ENCODE measurements at places on chromosomes 6 and 20. TPM values are rescaled to one million over a fixed set of nuclear protein-coding genes. Genes with fewer than 3 reads are reported as not detected.

DNA sequence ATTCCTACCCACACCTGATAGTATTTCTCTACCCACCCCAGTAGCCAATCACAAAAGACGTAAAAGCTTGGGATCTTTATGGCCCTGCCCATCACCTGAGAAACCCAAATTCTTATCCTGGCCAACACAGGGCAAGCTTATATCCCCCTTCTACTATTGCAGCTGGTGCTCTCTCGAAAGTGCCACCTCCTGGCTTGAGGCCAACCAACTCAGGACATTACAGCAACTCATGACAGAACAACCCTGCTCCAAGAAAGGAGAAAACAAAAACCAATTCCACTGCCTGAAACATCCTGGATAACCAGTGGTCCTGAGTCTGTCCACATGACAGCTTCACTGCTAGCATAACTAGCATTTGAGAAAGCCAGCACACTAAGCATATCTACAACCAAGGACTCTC is 97.9 kb downstream of the CFAP61 start:
- DNase-seq: no peak

DNA sequence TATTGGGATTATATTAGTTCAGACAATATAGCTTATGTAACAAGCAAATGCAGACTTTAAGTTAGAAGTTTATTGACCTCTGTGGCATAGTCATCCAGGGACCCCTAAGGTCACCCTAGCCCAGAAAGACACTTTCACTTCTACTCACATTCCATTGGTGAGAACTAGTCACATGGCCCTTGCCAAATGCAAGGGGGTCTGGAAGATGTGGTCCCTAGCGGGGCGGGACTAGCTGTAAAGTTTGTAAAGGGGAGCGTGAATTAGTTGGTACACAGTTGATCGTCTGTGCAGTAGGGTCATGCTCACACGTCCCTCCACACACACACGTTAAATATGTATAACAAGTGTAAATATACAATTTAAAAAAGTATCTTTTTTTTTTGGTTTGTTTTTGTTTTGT is 9.3 kb downstream of the HNF4A start:
- DNase-seq: no peak

DNA sequence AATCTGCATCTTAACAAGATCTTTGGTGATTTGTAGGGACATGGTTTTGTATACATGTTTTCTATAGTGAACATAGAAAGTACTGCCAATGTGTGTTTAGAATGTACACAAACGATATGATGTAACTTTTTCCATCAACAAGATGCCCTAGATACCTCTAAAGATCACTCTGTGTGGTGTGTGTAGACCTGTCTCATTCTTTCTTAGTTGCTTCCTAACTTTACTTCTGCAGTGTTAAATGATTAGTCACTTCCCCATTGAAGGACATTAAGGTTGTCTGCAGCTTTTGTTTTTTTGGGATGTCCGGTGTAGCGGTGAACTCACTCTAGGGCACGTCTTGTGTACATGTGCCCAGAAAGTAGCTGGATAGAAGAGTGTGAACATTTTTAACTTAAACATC is 35.9 kb downstream of the CDYL start:
- no peak for DNase-seq

DNA sequence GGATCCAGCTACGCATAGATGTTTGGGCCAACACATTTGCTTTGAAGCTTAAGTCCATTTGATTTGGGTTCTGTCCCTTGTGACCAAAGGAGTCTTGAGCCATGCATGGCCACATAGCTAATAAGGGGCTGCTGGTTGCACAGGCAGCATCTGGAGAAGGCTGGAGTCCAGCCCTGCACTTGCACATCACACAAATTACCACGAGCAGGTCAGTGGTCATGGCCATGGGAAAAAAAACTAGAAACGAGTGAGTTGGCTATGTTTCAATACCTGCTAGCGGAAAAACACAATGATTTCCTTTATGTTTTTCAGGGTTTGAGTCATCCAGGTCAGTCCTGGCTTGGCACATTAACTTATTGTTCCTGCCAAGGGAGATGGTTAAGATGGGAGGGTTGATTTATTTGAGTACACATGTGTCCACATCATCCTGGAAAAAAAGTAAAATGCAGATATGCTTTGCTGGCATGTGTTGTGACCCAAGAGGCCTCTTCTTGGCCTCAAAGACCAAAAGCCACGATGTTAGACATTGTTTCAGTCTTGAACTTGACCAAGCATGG is 5.6 kb upstream of the STX16 start:
- no peak for DNase-seq

DNA sequence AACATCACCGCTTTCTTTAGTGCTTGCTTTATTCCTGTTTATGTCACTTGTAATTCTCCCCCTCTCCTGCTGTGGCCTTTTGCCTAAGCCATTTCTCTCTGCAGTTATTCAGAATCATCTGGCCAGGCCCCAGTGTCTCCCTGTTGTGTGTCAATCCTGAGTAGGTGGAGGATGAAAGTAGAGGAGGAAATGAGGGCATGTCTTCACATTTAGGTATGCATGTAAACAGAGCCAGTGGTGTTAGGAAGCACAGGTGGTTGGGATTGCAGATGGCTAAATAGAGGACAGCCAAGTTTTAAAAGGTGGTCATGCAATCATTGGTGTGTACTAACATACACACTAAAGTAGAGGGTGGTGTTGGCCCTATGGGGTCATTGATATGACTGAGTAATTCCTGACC is 5.2 kb downstream of the PRSS35 start:
- no peak for DNase-seq

Gene C20orf144
- under 0.01 TPM for total RNA-seq

- no peak for DNase-seq
These were observed 41.3 kb upstream of the MRGBP start for GRCh38 chr20:62754991-62755356.

DNA sequence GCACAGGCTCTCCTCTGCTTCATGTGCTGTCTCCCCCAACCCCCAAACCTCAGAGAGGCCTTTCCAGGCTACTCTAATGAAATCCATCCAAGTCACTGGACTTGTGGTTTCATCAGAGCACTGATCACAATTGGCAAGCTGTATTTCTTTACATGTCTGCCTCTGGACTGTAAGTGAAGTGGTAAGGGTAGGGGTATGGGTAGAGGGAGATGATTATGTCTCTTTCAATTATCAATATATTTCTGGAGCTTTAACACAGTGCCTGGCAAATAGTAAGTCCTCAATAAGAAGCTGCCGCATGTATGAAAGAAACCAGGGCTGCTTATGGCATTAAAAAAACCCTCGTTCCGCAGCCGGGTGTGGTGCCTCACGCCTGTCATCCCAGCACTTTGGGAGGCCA is 5.4 kb downstream of the TRERF1 start:
- no peak for DNase-seq

GRCh38 chr20:57514273-57514751 is 10.6 kb downstream of the CTCFL start:
- DNase-seq: peak; percentile 77

DNA sequence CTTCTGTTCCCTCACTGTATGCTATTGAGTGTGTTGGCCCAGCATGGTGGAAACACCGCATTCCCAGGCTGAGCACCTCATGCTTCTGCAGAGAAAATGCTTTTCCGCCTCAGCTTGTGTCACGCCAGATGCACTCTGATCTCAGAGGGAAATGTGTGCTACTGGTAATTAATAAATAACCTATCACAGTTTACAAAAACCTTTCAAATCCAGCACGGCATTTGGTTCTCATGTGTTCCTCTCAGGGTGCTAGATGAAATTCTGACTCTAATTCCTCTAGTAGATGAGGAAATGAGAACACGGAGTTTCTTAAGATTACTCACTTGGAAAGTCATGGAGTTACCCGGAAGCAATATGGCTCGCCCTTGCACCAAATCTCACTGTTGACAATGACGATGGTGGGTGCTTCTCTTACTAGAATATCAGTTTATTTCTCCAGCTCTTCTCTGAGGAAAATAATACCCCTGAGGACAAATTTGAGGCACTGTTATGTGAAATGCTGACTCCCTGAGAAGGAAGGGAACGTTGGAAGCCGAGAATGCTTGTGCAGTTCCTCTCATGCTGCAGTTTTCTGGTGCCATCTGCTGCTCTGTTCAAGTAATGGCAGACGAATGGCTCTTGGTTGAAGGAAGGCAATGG is 116.6 kb downstream of the RNF144B start:
- DNase-seq: peak; percentile 77

- no peak for DNase-seq
These were observed 230.1 kb upstream of the PRND start for GRCh38 chr20:4491643-4492042.

- no peak for DNase-seq
These were observed 9.7 kb upstream of the WFDC8 start for GRCh38 chr20:45588800-45589199.

Gene TNFRSF6B
- 31.5 TPM for total RNA-seq

DNA sequence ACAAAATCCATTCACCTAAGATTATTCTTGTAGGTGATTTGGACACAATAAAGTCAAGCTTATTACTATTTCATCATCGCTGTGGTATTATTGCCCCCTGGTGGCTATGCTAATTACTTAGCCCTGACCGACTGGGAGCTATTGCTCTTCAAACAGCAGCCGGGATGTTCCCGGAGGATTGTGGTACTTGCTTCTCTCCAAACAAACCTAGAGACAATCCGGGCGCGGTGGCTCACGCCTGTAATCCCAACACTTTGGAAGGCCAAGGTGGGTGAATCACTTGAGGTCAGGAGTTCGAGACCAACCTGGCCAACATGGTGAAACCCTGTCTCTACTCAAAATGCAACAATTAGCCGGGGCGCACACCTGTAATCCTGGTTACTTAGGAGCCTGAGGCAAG is 15.4 kb upstream of the STMND1 start:
- DNase-seq: peak; percentile 82

DNA sequence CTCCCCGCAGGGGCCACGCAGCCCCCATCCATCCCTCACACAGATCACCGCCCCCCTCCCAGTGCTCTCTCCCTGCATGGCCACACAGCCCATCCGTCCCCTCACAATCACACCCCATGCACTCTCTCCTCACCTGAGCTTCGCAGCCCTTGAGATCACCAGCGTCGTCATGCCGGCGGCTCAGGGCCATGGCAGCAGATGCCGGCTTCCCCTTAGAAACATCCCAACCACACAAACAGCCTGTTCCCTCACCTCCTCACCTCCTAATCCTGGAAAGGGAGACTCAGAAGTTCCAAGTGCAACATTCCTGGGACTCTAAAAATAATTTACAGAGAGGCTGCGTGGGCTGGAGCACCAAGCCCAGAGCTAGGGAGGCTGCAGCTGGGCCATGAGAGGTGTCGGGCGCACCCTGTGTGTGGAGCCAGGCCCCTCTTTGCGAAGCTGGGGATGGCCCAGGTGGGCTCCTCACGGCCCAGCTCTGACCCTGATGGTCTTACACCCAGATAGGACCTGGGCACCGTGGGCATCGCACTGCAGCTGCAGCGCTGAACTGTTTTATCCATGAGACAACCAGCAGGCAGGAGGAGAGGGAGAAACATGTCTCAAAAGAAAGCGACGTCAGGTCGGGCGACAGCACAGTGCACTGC is 125.3 kb downstream of the DLL1 start:
- no peak for DNase-seq

Gene MICA
- total RNA-seq: 45.3 TPM

Gene CD83
- 0.32 TPM for total RNA-seq

- no peak for DNase-seq
These were observed 611.9 kb upstream of the MAP3K7 start for GRCh38 chr6:91198588-91199255.

DNA sequence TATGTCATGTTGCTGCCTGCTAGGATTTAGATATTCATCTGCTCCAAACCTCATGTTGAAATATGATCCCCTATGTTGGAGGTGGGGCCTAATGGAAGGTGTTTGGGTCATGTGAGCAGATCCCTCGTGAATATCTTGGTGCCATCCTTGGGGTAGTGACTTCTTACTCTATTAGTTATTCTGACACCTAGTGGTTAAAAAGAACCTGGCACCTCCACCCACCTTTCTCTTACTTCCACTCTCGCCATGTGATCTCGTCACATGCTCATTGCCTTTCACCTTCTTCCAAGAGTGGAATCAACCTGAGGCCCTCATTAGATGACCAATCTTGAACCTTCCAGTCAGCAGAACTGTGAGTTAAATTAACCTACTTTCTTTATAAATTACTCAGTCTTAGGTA is 549.4 kb upstream of the SYNCRIP start:
- no peak for DNase-seq

Gene RPRD1B
- 36.3 TPM for total RNA-seq
